Nephron progenitor cell (in vitro differentiated cells): ENCODE measurements at places on chromosomes 6 and 20.
A peak's percentile ranks its signal among the peaks of the same experiment; 100 is the strongest.

GRCh38 chr6:62009445-62009844, 276.6 kb downstream of the KHDRBS2 start:
- no peaks in the 10 kb centered on the region for H3K4me1 ChIP-seq
- H3K27ac ChIP-seq: no peak overlapping the region
- no peak for DNase-seq
- peaks cover 8% of the 10 kb centered on the region for H3K36me3 ChIP-seq
- H3K4me3 ChIP-seq: no peak overlapping the region

- no peak for DNase-seq
- no peak overlapping the region for H3K27ac ChIP-seq
- H3K36me3 ChIP-seq: peaks cover 16% of the 10 kb centered on the region
- H3K27me3 ChIP-seq: peaks cover 3% of the 10 kb centered on the region
These were observed 127.9 kb downstream of the BACH2 start for GRCh38 chr6:90168693-90169131.

- no peaks in the 10 kb centered on the region for H3K27me3 ChIP-seq
- no peak for DNase-seq
- H3K4me1 ChIP-seq: peaks cover 18% of the 10 kb centered on the region
- H3K27ac ChIP-seq: no peak overlapping the region
- no peak overlapping the region for H3K4me3 ChIP-seq
These were observed 20.1 kb upstream of the FAM110A start for GRCh38 chr20:813390-813789.

DNA sequence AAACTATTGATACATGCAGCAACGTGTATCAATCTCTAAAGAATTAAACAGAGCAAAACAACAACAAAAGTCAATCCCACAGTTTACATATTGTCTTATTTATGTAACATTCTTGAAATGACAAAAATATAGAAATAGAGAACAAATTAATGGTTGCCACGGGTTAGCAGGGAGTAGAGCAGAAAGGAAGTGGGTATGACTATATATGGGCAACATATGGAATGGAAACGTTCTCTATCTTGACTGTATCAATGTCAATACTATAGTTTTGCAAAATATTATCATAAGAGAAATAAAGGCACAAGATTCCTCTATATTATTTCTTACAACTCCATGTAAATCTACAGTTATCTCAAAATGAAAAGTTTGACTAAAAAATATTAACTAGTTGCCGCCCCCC, 12.8 kb downstream of the AK9 start:
- H3K4me3 ChIP-seq: no peak overlapping the region
- no peak overlapping the region for H3K27ac ChIP-seq
- H3K4me1 ChIP-seq: peaks cover 14% of the 10 kb centered on the region
- no peak for DNase-seq
- no peaks in the 10 kb centered on the region for H3K27me3 ChIP-seq

DNA sequence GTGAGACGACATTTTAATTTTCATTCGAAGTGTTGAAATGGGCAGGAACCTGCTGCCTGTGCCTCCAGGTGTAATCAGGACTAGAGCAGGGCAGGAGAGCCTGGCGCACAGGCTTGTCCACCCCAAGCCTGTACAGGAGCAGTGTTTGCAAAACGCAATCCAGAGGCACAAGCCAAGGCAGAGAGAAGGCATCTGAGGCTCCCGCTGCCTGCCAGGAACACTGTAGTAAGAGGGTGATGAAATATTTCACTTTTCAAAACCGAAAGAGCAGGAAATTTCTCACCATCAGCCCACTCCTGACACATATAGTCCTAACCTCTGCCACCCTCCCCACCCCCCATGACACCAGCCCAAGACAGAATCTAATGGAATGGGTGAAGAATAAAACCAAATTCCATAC, 132.5 kb downstream of the RTN4IP1 start:
- H3K27me3 ChIP-seq: peaks cover 24% of the 10 kb centered on the region
- no peaks in the 10 kb centered on the region for H3K36me3 ChIP-seq
- no peak overlapping the region for H3K4me3 ChIP-seq

DNA sequence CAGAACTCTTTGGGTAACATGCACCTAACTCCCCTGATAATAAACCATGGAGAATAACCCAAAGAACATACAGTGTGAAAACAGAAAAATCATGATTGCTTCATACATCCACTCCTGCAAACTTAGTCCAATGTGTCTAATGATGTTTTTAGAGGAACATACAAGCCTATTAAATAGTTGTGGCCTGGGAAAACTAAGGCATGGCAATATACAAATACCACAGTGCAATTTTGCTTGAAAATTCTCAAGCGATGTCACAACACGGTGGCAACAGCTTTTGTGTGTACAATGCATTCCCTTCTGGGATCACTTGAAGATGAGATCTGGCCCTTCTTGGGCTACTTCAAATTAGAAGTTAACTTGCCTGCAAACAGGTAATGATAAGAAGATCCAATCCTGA, 16.7 kb downstream of the MAP3K5 start:
- peaks cover 7% of the 10 kb centered on the region for H3K27me3 ChIP-seq
- no peak overlapping the region for H3K27ac ChIP-seq
- H3K4me1 ChIP-seq: peaks cover 7% of the 10 kb centered on the region
- H3K36me3 ChIP-seq: no peaks in the 10 kb centered on the region
- no peak overlapping the region for H3K4me3 ChIP-seq

DNA sequence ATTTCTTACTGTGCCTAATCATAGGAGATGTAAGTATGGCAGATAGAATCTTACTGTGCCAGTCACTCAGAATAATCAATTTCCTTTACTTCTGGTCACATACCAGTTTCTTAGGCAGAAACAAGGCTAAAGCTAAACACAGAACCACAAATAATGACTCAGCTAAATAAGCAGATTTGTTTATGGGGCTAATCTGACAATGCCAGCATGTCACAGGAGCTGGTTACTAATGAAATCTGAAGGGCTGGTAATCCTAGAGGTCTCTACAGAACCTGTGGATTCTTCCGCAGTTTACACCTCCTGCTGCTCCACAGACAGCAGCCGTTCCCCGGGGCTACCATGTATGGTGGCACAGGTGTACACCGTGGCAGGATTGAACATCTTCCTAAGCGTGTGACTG, 80.8 kb downstream of the LYRM4 start:
- H3K4me1 ChIP-seq: peaks cover 15% of the 10 kb centered on the region
- H3K4me3 ChIP-seq: no peak overlapping the region
- no peak for DNase-seq
- H3K27me3 ChIP-seq: no peaks in the 10 kb centered on the region
- H3K27ac ChIP-seq: no peak overlapping the region

DNA sequence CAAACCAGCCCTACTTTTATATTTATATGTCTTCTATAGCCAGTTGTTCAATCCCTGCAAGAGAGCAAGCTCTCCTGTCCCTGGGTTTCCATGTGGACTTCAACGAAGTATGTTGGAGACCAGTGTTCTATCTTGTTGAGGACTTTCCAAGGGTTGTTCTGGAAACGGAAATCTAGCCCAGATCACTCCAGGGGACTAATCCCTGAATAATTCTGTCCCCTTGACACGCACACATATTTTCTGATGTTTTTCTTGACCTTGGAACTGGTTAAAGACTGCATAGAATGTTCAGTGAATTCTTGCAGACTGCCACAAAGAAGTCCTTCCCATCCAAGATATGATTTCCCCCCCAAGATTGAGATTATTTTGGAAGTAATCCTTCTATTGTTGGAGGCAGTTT, 9.5 kb upstream of the MYLK2 start:
- peaks cover 2% of the 10 kb centered on the region for H3K27me3 ChIP-seq
- H3K36me3 ChIP-seq: peaks cover 21% of the 10 kb centered on the region
- DNase-seq: no peak
- no peak overlapping the region for H3K4me3 ChIP-seq
- H3K27ac ChIP-seq: no peak overlapping the region

GRCh38 chr20:39812116-39812515, 850.0 kb downstream of the DHX35 start:
- peaks cover 4% of the 10 kb centered on the region for H3K27me3 ChIP-seq
- no peaks in the 10 kb centered on the region for H3K36me3 ChIP-seq
- no peak overlapping the region for H3K4me3 ChIP-seq
- H3K27ac ChIP-seq: no peak overlapping the region
- no peak for DNase-seq
- H3K4me1 ChIP-seq: peaks cover 21% of the 10 kb centered on the region

- peak overlapping the region; percentile 6 for H3K27ac ChIP-seq
- H3K27me3 ChIP-seq: no peaks in the 10 kb centered on the region
- H3K4me3 ChIP-seq: no peak overlapping the region
- DNase-seq: no peak
- peaks cover 4% of the 10 kb centered on the region for H3K36me3 ChIP-seq
These were observed 50.6 kb downstream of the TRAF3IP2 start for GRCh38 chr6:111555036-111555435.

DNA sequence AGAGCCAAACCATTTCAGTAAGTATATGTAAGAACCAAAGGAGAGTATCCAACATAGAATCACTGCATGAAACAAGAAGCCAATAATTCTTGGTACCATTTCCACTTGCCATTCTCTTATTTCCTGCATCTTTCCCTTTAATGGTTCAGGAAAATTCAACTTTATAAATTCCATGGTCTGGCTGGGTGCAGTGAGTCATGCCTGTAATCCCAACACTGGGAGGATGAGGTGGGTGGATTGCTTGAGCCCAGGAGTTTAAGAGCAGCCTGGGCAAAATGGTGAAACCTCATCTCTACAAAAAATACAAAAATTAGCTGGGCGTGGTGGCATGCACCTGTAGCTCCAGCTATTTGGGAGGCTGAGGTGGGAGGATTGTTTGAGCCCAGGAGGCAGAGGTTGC, 21.2 kb downstream of the NHLRC1 start:
- H3K36me3 ChIP-seq: no peaks in the 10 kb centered on the region
- peaks cover 11% of the 10 kb centered on the region for H3K27me3 ChIP-seq
- H3K4me3 ChIP-seq: no peak overlapping the region

DNA sequence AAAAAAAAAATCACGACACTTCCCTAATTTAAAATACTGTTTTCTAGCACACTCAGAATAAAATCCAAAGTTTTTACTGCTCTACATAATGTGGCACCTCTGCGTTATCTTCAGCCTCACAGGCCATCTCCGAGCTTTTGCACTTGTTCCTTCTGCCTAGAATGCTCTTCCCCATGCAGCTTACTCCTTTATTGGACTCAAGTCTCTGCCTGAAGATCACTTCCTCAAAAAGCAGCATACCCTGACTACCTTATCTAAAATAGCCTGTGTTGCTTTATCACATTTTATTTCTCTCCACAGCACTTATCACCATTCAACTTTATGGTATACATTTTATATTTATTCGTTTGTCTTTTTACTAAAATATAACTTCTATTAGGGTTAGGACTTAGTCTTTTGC, 2.3 kb downstream of the ZNF322 start:
- DNase-seq: no peak
- H3K27me3 ChIP-seq: peaks cover 16% of the 10 kb centered on the region
- H3K4me3 ChIP-seq: no peak overlapping the region
- H3K4me1 ChIP-seq: peaks cover 25% of the 10 kb centered on the region

GRCh38 chr20:56978475-56978874, 288.0 kb downstream of the BMP7 start:
- H3K36me3 ChIP-seq: no peaks in the 10 kb centered on the region
- H3K4me3 ChIP-seq: no peak overlapping the region
- no peak for DNase-seq
- H3K27me3 ChIP-seq: peaks cover 63% of the 10 kb centered on the region

DNA sequence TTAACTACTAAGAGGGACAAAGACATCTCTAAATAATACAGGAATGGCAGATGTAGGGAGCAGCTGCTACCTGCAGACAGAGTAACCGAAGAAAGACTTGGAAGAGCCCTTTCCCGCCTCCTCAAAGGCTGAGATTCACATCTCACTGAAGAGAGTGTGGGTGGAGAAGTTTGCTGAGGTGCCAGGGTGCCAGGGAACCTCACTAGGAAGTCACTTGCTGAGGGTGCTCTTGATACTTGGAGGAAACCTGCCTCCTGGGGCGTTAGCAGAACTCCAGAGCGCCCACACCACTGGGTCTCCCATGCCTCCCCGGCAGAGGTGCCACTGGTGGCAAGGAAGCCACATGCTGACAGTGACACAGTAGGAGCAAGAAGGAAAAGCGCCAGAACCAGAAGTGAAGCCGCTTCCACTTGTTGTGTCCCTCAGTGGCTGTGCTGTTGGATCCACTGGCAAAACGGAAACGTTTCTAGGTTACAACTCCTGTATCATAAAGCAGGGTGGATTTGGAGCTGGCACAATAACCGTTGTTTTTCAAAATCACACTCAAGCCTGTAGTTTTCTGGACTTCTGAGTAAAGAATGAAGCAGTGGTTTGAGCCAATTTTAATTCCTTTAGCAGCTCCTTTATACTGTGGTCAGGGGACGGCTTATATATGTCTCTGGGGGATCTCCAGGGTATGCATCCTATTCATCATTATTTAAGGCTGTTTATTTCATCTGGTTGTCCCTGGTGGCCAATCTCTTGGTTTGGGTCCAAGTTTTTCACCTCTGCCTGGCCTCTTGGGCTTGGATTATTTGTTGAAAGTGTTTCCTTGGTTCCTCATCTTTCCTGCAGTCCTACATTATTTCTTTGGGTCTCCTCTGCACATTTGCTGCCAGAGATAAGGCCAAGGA, 64.5 kb downstream of the CDC5L start:
- H3K36me3 ChIP-seq: peaks cover 36% of the 10 kb centered on the region
- H3K4me3 ChIP-seq: no peak overlapping the region
- H3K27me3 ChIP-seq: no peaks in the 10 kb centered on the region
- DNase-seq: no peak

- H3K36me3 ChIP-seq: no peaks in the 10 kb centered on the region
- DNase-seq: no peak
- no peaks in the 10 kb centered on the region for H3K27me3 ChIP-seq
- H3K4me3 ChIP-seq: no peak overlapping the region
- no peak overlapping the region for H3K27ac ChIP-seq
These were observed 327.0 kb downstream of the C6orf118 start for GRCh38 chr6:164982389-164982788.

DNA sequence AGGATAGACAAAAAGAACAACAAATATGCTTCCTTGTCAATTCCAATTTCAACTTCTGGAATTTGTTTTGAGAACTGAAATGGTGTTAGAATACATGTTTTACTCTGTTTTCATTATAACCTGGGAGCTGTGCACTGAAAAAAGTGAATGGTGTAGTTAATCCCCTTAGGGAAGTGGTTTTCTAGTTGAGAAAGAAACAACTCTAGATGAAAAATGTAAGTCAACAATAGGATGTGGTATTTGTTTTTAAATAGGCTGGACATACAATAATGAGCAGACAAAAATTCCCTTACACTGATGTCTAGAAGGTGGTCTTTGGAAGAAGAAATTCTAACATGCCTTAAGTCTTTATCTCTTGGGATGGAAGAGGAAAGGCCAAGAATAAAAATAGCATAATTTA, 59.9 kb upstream of the TINAG start:
- no peaks in the 10 kb centered on the region for H3K36me3 ChIP-seq
- DNase-seq: no peak
- H3K4me1 ChIP-seq: no peaks in the 10 kb centered on the region
- H3K4me3 ChIP-seq: no peak overlapping the region
- no peak overlapping the region for H3K27ac ChIP-seq

GRCh38 chr20:6920991-6921613, 153.6 kb downstream of the BMP2 start:
- H3K4me3 ChIP-seq: no peak overlapping the region
- no peaks in the 10 kb centered on the region for H3K36me3 ChIP-seq
- no peak for DNase-seq

- H3K27me3 ChIP-seq: no peaks in the 10 kb centered on the region
- peaks cover 59% of the 10 kb centered on the region for H3K4me1 ChIP-seq
- no peaks in the 10 kb centered on the region for H3K36me3 ChIP-seq
- DNase-seq: no peak
- peak overlapping the region; percentile 12 for H3K27ac ChIP-seq
- H3K4me3 ChIP-seq: no peak overlapping the region
These were observed 3.7 kb upstream of the NEDD9 start for GRCh38 chr6:11236076-11236750.

- H3K4me3 ChIP-seq: no peak overlapping the region
- peaks cover 11% of the 10 kb centered on the region for H3K4me1 ChIP-seq
- no peaks in the 10 kb centered on the region for H3K36me3 ChIP-seq
- no peaks in the 10 kb centered on the region for H3K27me3 ChIP-seq
- H3K27ac ChIP-seq: no peak overlapping the region
- peak; percentile 76 for DNase-seq
These were observed 61.4 kb downstream of the BMP2 start for GRCh38 chr20:6828794-6829423.
